ENCODE measurements at places on chromosomes 6 and 20.

- no peak for DNase-seq
Measured at GRCh38 chr20:57938158-57939108, 228.6 kb upstream of the PMEPA1 start.

- DNase-seq, result no peak
Measured at GRCh38 chr6:33576668-33577067, 3.4 kb downstream of the BAK1 start.

DNA sequence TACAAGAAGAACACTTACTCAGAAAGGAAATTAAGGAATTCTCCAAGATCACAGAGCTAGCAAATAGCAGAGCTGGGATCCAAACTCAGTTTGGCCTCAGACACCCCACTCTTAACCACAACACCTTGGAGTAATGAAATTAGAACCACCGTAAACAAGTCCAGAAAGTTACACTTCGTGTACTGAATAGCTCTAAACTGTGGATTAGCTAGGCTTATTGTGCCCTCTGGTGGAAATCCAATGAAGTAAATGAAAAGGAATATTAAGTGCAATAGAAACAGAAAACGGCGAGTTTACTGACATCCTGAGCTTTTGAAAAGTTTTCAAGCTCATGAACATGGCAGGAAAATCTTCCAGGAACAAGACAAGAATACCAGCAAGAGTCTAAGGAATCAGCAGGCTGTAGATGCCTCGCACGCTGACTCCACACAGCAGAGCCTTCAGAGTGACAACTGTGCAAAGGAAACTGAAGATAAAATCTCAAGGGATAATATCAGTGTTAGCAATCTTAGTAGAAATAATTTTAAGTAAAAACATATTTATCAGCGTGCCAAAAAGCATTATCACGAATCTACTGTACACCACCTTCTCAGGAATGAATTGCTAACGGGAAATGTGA is 34.6 kb downstream of the FBXO5 start:
- DNase-seq, result no peak

- DNase-seq, result no peak
Measured at GRCh38 chr6:141252828-141253608, 879.7 kb upstream of the GJE1 start.

DNA sequence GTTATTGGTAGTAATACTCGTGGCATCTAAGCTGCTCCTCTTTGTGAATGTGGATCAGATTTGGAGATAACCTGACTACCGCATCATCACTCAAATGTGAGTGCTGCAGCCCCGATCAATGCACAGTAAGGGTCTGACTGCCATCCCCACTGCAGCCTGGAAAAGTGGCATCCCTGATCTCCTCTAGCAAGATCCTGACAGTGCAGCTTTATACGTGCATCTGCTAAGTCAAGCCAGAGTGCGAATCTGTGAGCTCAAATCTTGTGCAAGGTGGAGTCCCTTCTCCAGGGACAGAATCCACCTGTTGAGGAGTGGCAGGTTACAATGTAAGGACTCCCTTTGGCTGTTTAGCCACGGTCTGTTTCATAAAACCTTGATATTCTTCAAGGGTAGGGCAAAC is 215.0 kb upstream of the EXOC2 start:
- no peak for DNase-seq

DNA sequence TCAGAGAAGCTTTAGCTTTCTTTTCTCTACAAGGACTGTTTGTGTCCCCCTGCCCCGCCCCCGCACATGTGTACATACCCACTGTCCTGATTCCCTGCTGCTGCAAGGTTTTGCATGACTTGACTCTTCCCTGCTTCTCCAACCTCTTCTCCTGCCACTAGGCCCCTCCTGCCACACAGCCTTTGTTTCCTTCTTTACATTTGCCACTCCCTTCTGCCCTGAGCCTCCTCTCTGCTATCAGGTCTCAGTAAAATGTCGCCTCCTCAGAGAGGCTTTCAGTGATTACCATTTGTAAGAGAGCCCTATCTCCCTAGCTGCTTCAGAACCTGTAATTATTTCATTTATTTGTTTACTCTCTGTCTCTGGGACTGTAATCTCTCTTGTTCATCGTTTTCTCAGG is 56.4 kb upstream of the VSTM2L start:
- DNase-seq, result no peak

DNA sequence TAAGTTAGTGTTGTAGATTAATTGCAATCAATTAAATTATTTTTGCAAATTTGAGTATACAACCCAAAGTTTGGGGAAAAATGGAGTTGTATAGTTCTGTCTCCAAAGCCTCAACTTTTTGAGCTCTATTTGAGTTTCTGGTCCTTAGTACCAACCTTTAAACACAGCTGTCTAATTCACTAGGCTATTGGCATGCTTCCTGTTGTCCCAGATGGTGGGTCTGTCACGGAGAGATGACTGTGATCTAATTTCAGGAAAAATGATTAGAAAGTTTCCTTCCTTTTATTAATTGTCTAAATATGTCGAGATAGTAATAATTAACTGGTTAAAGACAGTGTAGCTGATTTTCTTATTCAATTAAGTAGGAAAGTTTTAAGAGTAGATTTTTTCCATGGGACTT is 109.6 kb downstream of the SCAF8 start:
- DNase-seq, result no peak

GRCh38 chr20:9319687-9320384 is 194.6 kb upstream of the LAMP5 start:
- no peak for DNase-seq

GRCh38 chr6:170043881-170044790 is 246.7 kb downstream of the DLL1 start:
- DNase-seq, result no peak

Measured in kidney epithelial cell (primary cell).